Hematopoietic multipotent progenitor cell treated with erythropoietin and hydrocortisone succinate and interleukin-3 and kit ligand, for 15 days (in vitro differentiated cells): ENCODE measurements at places on chromosomes 5 and 9.
A peak's percentile ranks its signal among the peaks of the same experiment; 100 is the strongest.

DNA sequence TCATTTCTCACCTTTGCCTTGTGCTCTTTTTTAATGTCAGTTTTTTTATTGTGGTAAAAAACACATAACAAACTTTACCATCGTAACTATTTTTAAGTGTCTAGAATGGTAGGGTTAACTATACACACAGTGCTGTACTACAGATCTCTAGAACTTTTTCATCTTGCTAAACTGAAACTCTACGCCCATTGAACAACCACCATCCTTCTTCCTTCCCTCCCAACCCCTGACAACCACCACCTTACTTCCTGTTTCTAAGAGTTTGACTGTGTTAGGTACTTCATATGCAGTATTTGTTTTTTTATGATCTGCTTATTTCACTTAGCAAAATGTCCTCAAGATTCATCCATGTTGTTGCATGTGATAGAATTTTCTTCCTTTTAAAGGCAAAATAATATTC, 54.9 kb downstream of the PSAT1 start:
- DNase-seq, result no peak

- no peak for DNase-seq
Observed at GRCh38 chr9:116817762-116818161, 130.7 kb downstream of the TRIM32 start.

DNA sequence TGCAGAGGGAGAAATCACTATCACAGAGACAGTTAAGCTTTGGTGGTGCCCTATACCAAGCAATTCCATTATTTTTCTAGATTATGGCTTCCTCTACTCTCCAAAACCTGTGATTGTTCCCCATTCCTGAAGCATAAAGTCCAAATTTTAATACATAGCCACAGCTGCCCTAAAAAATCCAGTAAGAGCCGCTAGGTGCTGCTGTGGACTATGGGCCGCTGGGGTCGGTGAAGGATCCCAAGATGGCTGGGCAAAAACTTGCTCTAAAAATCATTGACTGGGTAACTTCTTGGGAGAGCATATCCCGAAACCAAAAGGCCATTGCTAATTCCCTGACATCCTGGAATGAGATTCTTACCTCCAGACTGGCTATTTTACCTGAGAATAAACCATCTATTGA, 245.3 kb downstream of the NFIB start:
- DNase-seq, result no peak

DNA sequence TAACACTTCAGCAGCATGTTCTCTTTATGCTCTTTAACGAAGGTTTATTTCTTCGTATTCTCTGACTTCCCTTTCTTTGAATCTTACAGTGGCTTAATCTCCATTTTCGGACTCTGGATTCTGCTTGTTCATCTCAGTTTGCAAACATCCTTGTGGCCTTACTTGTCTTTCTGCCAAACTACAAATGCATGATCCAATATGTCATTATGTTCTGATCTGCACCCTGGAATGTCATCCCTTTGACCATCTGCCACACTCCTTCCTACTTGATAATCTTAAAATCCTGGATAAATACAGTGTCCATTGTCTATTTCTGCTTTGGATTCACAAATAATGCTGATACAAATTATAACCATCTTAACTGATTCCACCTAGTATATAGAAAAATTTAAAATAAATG, 499.2 kb downstream of the CDH18 start:
- no peak for DNase-seq

DNA sequence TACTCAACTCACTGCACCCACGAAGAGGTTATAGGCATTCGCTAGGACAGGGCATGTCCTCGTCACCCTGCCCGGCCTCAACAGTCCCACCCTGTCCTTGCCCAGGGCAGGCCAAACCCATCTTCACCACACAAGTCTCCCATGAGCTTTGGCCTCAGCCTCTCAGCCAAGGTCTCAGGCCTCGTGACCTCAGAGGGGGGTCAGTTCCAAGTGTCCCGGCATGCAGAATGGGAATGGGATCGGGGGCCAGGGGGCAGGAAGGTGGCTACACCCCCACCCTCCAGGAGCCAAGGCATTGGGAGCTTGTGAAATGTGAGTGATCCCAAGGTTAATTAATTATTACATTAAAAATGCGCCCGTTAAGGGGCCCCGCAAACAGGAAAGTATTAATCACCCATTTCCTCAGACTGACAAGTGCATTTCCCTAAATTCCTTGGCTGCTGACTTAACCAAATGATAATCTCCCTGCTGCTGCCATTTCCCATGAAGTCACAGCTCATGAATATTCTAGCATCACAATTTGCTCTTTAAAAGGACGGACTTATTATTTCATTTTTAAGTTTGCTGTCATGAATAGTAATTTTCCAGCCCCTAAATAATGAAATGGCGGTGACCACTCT, 8.0 kb upstream of the UBAC1 start:
- DNase-seq, result no peak

DNA sequence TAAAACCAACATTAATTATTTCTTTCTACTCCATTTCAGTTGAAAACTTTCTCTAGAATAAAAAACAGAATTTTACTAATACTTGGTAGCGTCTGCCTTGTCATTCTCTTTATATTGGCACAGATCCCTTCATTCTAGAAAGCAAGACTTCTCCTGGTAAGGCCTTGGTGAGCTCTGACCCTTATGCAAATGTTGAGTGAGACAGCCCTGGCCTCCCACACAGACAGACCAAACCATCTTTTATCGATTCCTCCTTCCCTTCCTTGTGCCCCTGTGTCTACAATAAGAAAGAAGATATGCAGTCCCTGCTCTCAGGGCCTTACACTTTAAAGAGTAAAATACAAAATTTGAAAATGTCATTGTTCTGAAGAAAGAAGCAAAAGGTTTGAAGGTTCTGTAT, 262.2 kb downstream of the EFNA5 start:
- DNase-seq, result no peak

DNA sequence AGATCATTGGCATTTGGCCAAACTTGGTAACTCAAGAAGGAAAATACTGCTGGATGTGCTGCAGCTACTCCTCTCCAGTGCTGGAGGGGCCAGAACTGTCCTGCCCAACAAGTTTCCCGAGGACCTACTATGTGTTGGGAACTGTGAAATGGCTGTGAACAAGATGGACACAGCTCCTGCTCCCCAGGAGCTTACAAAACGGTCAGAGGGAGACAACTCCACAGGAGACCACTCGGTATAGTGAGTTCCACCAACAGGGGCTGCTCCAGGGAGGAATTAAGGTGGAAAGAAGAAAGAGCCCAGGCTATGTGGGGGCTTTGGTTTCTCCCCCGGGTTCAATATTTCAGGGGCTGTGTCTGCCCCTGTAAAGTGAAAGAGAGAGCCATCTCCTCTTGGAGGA, 78.8 kb downstream of the GNA14 start:
- DNase-seq, result no peak

- no peak for DNase-seq
Observed at GRCh38 chr9:133523106-133523505, 1.7 kb downstream of the MYMK start.

DNA sequence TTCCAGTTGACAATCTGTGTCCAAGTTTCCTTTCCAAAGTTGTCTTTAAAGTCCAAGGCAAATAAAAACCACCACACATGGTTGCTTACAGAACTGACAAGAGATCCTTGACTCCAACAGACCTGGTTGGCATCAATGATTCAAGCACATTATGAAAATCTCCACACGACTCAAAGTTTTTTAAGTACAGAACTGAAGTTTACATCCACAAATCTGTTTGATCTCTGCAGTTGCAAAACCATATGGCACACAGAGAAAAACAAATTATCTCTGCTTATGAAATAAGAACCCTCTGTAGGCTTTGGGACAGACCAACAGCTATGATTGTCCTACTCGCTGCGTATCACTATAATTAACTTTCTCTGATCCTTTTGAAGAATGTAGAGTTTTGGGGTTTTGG, 60.8 kb downstream of the MLLT3 start:
- DNase-seq, result no peak

GRCh38 chr9:119675951-119676350, 306.7 kb upstream of the BRINP1 start:
- no peak for DNase-seq

DNA sequence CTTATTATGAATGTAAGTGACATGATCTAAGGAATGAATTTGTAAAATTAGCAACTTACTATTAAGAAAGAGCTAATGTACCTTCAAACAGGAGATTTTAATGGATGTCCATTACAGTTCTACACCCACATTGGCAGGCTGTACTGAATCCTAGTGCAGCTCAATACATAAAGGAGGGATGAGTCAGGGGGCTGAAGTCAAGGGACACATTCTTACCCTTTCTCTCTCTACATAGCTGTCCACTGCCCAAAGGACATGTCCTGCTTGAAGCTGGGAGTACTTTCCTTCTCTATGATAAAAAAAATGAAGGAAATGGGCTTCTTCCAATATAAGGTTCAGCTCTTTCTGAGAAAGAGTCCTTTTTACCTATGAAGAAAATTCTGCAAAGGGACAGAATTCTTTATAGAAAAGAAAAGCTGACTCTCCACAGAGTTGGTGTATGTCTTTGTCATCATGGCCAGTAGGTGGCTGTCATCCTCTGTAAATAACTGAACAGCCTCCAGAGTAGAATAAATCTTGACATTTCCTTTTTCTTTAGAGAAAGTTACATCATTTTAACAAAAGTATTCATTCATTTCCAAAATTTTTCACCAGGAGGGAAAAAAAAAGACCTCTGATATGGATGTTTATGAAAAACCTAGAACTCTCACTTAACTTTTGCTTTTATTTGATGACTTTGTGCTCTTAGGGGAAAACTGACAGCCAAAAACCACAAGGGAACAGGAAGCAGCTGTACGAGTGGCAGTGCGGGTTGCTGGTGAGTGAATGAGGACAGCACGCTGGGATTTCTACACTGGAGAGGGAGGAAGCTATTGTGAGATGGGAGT, 13.1 kb upstream of the IFNA14 start:
- DNase-seq, result no peak

- DNase-seq, result no peak
Observed at GRCh38 chr5:17918373-17919104, 284.3 kb downstream of the TAF11L14 start.

DNA sequence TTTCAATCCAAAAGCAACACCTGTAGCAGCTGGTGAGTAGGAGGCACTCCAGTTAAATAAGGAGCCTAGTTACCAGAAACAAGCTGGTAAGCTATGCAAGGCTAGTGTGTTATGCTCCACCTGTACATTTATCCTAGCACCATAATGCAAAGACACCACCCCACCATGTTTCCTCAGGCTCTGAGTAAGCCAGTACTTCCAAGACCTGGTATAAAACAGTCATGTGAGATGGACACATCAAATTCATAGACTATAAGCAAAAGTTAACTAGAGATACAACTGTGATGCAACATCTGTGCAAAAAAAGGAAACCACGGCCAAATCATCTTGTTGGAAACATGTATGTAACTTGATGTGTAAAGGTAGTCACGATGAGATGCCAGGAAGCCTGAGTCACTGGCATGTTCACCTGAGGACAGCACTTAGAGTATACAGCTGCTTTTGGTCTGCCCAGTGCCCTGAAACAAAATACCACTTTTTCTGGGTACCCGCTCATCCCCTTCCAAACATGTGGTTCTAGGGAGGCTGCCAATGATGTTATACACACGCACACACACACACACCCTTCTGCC, 66.1 kb downstream of the CDK5RAP2 start:
- DNase-seq, result no peak

- no peak for DNase-seq
Observed at GRCh38 chr5:178612299-178612698, 14.6 kb downstream of the CLK4 start.

- DNase-seq, result no peak
Observed at GRCh38 chr5:174984863-174985262, 260.5 kb downstream of the MSX2 start.

DNA sequence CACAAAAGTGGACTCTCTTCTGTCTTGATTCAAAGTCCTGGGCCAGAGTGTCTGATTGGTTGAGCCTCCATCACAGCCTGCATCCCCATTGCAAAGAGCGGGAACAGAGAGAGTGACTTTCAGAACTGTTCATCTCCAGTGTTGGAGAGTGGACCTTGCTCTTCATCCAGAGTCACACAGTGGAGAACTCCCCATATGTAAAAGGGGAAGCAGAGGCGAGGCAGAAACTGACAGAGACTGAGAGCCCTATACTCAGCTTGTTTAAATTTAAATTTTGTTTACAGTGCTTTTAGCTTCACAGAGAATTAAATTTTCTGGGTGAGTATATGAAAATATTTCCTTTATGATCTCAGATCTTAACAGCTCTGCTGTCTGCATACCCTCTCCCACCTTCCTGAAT, 70.0 kb upstream of the SSBP2 start:
- no peak for DNase-seq

- DNase-seq, result no peak
Observed at GRCh38 chr9:130714586-130715110, 21.1 kb downstream of the EXOSC2 start.

- DNase-seq, result no peak
Observed at GRCh38 chr9:5805478-5805877, 27.4 kb downstream of the ERMP1 start.

GRCh38 chr5:172919525-172920446, 39.4 kb upstream of the RPL26L1 start:
- DNase-seq, result no peak

GRCh38 chr5:13910201-13910600, 34.3 kb downstream of the DNAH5 start:
- DNase-seq, result no peak

DNA sequence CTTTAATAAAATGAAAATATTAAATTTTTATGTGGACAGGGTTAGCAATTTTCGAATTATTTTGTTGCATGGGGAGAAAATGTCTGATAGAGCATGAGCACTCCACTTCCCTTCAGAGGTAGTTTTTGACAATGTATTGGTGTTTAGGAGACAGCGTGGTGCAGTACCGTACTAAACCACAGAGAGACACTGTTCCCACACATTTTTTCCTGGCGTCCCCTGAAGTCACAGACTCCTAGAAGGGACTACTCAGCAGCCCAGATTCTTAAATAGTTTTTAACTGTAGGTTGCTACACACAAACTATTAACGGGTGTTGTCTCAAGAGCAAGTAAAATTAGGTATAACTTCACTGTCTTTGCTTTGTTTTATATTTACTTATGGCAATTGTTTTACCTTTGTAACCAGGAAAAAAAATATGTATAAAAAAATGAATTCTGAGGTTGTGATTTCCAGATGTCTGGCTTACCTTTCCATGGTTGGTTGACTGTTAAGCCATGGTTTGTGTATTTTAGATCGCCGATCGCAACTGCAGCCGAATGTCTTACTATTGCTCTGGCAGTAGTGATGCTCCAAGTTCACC, 171.2 kb downstream of the DOCK8 start:
- DNase-seq, result peak; percentile 40

DNA sequence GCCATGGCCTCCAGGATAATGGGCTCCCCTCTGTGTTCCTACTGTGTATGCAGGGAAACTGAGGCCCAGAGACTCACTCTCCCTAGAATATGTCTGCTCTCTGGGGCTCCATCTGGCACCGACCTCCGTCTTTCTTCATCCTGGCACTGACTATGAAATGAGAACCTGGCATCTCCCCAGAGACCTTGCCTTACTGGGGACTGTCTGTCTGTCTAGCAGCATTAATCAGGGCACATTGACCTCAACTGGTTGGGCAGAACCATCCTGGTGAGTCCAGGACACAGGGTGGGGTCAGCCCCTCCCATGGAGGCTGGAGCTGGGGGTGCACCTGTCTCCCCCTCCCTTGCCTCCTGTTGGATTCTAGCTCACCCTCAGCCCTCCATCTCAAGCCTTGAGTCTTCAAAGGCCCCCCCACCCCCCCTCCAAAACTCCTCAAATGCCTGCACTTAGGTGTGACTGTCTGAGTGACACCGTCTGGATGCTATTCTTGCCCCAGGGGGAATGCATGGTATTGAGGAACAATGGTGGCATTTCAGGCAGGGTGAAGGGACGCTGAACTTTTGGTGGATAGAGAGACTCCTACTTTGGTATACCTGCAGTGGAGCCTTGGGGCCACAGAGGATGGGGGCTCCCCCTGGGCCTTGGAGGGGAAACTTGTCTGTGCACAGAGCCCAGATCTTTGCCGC, 12.8 kb upstream of the PITX1 start:
- no peak for DNase-seq

- peak; percentile 67 for DNase-seq
Observed at GRCh38 chr9:27276193-27277030, 20.5 kb downstream of the EQTN start.
